ENCODE measurements at places on chromosomes 3 and 15. TPM values are rescaled to one million over a fixed set of nuclear protein-coding genes. Genes with fewer than 3 reads are reported as not detected.

DNA sequence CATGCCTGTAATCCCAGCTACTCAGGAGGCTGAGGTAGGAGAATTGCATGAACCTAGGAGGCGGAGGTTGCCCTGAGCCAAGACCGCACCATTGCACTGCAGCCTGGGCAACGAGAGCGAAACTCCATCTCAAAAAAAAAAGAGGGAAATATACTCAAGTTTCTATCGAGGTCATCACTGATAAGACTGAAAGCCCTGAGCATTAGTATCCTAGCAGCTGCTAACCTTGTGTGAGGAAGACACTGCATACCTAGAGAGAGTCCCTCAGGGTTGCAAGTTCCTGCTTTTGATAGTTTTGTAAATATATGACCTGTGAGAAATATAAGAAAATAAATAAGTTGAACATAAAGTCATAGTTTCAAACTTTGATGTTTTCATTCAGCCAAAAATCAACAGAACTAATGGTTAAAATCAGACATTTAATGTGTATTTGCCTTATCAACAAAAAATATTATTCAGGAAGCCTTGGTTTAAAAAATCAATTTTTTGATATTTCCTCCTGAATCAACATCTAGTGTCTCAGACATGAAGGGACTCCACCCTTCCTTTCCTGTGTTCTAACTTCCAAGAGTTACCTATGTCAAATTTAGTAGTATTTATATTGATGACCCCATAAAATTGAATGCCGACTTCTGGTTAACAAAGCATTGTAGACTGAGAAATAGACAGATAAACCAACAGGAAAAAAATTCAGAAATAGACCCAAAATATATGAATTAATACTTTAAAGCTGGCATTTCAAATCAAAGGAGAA is 19.8 kb upstream of the USP3 start:
- peaks cover 1% of the 10 kb centered on the region for H3K27me3 ChIP-seq
- no peaks in the 10 kb centered on the region for H3K36me3 ChIP-seq
- H3K4me1 ChIP-seq: peaks cover 47% of the 10 kb centered on the region
- no peak overlapping the region for H3K4me3 ChIP-seq
- DNase-seq: no peak

DNA sequence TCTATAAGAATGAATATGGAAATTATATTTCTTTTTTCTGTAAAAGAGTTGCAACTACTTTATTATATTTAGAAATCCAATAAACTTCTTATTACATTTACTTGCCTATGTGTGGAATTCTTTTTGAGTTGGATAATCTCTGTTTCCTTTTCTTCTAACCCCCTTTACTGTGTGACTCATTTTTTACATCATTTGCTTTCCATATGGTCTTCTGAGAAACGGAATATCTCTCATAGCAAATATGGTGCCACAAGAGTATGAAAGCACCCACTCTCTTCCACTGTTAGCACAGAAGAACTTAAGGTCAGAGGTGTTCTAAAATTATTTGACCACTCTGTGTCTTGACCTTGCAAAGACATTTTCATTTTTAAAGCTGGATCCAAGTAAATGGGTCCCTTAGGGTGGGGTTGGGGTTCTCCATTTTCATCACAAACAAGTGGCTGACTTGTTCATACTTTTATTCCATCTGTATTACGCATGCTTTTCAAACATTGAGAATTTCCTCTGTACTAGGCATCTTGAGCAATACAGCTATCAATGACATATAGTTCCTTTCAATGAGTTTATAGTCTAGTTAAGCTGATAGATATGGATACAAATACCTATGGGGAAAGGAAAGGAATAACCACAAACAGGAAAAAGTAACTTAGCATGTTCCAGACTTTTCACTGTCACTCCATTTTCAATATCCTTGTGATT is 281.1 kb upstream of the TPRG1 start:
- no peaks in the 10 kb centered on the region for H3K27me3 ChIP-seq
- no peak overlapping the region for H3K4me3 ChIP-seq
- H3K4me1 ChIP-seq: peaks cover 4% of the 10 kb centered on the region

DNA sequence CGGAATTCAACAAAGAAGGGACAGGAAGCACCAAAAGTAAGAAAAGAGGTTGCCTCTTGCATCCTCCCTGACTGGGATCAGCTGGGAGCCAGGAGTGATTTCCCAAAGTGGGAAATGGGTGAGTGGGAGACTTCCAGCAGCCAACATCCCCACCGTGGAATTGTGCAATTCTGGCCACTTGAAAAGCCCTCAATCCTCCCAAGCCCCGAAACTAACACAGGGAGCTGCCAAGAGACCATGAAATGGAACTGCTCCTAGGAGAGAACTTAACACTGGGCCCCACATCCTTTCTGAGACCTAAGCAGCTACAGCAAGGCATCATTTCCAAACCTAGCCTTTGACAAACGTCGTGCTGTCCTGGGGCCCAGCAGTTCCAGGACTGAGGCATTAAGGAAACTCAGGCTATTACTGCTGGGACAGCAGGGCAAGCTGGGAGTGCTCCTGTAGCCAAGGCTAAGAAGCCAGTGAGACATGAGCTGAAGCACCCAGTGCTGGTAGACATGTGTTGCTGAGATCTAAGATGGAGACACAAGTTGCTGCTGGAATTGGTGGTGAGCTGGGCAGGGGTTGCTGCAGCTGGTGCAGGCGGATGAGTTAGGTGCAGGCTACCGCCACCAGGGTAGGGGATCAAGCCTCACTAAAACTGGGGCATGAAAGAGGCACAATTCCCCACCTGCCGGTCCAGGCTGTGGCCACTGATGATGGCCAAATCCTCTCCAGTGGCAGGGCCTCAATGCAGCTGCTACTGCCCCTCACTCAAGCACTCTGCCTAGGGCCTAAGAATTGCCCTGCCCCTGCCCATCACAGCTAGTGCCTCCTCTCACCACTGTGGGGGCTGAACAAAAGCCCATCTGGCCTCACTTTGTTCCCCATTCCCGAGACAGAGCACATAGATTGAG is 43.9 kb downstream of the ALDH1A2 start:
- no peaks in the 10 kb centered on the region for H3K4me1 ChIP-seq
- H3K36me3 ChIP-seq: no peaks in the 10 kb centered on the region
- DNase-seq: no peak
- peaks cover 5% of the 10 kb centered on the region for H3K27me3 ChIP-seq

Gene ITIH4
- 3.6 TPM for total RNA-seq

DNA sequence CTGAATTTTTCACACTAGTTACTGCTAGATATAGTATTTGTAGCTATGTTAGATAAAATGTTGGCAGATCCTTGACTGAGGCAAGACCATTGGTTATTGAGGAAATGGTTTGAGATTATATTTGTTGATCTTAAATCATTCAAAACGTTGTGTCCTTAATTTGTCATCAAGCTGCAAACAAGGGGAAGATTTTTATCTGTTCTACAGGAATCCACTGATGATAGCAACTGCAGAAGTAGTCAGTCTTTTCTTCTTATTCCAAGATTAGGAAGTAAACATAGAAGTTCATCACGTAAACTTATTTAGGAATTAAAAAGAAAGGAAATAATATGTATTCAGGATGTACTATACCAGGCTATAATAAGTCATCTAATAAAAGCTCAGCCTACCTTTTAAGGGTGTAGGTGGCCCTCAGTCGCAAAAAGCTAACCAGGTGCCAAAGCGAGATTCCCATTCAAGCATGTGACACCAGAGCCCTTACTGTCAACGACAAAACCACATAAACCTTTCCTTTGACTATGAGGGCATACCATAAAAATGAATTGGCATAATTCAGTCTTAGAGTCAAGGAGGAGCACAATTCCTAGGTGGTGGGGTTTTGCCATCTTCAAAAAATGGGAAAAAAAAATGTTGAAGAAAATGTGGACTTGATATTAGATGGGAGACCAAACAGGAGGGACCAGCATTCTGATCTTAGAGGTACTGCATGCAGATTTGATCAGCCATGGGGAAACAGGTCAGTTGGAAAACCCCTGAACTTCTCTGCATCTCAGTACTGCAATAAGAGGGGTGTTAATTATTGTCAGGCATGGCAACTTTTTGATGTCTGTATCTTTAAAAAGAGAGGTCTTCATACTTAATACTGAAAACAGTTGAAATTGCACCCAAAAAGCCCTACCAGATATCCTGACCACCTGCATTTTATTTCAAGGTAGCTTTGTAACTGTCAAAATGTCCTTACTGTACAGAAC is 212.5 kb upstream of the UBE2E1 start:
- H3K27ac ChIP-seq: no peak overlapping the region
- no peak for DNase-seq
- H3K27me3 ChIP-seq: no peaks in the 10 kb centered on the region
- no peaks in the 10 kb centered on the region for H3K36me3 ChIP-seq
